ENCODE measurements at places on chromosomes 1 and 21.

- DNase-seq: no peak
These were observed 59.0 kb upstream of the IKBKE start for GRCh38 chr1:206411321-206411720.

GRCh38 chr1:6357243-6357936 is 36.2 kb downstream of the ACOT7 start:
- no peak for DNase-seq

- no peak for DNase-seq
These were observed 13.5 kb downstream of the ADAMTSL4 start for GRCh38 chr1:150562446-150563339.

GRCh38 chr1:49197081-49197480 is 420.4 kb upstream of the BEND5 start:
- DNase-seq: no peak

DNA sequence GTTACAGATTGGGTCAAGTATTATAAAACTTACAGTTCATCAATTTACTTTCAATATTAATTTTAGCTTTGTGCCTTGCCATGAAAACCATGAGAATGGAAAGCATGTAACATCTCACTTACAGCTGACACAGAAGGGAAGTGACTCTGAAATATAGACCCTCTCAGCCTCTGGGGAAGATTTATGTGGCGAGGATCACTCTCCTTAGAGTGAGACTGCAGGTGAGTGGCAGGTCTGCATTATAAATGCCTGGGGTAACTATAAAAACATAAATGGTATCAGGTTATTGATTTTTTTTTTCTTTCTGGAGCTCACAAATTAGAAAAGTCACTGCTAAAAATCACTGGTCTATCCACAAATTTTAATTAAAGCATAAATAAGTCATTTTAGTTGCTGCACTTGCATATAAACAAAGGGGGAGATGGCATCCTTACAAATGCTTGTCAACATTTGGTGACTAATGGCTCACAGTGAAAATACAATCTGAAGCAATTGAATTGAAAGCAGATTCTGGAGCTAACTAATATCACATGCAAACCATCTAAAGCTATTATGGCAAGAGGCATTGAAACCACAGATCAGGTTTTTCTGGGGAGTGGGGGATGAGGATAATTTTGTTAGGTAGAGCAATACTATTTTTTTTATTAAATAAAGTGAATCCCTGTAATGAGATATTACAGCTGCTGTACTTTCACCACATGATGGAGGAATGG is 200.9 kb downstream of the TM2D1 start:
- DNase-seq: no peak

DNA sequence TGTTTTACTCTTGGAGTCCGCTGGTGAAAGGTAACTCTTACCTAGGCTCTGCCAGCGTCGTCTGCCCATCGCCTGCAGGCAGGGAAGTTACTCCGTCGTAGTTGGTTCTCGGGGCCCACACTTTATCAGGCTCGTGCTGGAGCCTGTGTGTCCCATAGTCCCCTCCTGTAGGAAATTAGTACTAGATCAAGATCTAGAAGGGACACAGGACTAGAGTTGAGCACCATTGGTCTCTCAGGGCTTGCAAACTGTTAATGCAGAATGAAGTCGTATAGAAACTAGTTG is 940 bp downstream of the SRRM1 start:
- DNase-seq: no peak

DNA sequence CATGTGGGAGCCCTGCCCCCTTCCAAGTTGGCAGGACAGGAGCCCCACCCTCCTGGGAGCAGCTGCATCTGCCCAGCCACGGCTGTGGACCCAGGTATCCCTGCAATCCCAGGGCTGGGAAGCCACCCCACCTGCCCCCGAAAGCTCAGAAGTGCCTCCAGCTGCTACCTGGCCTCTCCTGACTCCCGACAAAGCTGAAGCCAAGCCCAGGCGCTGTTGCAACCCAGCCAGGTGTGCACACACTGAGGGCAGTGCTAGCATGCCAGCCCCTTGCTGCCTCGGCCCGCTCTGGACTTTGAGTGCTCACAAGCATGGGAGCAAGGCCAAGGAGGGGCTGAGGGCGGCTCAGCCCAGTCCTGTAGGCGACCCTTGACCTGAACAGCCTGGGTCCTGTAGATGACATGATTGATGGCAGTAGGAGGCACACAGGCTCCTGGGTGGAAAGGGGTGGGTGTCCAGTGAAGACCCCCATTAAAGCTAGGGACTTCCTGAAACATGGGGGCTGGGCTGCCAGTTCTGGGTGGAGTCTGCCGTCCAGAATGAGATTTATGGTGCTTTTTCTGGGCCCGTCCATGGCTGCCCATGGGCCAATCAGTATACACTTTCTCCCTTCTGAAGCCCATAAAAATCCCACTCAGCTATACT is 2.8 kb upstream of the SSU72 start:
- DNase-seq: no peak

DNA sequence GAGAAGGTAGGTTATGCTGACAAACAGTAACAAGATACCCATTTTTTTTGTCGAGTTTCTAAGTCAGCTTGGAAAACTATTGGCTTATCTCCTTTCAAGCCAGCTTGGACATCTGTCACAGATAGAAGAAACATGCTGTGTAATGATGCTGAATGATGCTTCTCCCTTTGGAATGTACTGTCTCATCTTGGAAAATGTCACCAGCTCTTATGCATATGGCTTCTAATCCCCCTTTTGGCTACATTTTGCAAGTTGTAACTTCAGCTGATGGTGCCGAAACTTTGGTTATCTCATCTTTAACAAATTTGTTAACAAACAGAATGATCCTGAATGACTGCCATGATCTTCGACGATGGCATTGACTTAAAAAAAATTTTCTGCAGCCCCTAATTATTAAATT is 68.8 kb upstream of the ST6GALNAC3 start:
- DNase-seq: no peak

DNA sequence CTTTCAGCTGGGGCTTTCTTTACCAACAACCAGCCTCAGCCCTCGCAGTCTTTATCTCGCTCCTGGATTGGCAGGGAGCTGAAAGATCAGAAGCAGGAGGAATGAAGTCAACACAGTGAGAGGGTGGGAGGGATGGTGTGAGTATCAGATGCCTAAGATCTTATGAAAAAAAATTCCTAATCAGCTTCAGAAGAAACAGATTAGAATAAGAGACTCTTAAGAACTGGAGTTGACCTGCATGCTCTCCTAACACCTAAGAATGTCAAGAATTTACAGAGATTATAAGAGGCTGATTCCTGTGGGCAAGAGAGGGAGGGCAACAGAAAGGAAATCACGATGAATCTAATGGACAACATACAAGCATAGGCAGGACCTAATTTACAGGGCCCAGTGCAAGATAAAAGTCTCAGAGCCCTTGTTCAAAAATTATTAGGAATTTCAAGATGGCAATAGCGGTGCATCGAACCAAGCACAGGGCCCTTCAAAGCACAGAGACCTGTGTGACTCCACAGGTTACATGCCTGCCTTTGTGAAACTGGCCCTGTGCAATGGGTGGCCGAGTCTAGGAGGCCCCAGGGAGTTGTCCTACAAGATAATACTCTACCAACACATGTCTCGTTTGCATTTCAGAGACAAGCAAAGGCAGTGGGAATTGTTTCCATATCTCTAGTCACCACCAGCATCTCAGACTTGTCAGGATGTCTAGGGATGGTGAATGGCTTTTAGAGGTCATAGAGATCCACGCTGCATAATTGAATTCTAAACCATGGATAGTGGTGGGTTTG is 65.3 kb upstream of the PPP2R5A start:
- no peak for DNase-seq

DNA sequence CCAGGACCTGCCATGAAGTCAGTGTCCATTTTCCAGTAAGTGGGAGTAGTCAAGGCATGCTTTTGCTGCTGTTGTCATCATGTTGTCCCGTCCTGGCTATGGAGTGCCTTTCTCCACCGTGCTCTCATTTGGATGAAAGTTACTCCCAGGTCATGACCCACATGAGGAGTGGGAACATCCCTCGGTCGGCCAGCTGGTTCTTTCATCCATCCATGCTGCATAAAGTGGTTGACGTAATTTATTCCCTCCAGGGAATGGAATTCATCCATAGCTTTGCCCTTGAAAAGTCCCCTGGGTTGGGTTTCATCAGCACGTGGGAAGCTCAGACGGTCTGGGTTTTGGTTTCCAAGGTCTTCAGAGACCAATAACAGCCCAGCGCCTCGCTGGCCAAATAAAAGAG is 11.6 kb downstream of the PLA2G2A start:
- DNase-seq: no peak

DNA sequence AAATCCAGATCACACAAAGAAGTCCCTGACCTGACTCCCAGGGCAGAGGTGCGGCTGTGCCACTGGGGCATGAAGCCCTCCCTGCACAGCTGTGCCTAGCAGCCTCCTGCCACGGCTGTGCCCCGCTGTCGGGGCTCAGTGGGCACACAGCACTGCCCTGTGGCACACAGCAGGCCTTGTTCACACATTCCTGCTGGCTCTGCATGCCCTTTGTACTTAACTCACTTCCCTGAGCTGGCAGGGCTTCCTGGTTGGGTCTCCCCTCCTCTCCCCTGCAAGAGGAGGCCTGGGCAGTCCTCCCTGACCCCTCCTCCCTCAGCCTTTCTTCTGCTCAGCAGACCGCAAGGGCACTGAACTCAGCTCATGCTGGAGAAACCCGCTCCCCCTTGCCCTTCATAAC is 14.8 kb downstream of the LHX4 start:
- DNase-seq: no peak

GRCh38 chr1:45134461-45134873 is 71.9 kb downstream of the ZSWIM5 start:
- no peak for DNase-seq

- DNase-seq: no peak
These were observed at the start of gene ANKRD65 for GRCh38 chr1:1421147-1421906. Gene ANKRD65 (minus strand): TSS chr1:1421276. CDS start chr1:1421005, 271 bp downstream.

DNA sequence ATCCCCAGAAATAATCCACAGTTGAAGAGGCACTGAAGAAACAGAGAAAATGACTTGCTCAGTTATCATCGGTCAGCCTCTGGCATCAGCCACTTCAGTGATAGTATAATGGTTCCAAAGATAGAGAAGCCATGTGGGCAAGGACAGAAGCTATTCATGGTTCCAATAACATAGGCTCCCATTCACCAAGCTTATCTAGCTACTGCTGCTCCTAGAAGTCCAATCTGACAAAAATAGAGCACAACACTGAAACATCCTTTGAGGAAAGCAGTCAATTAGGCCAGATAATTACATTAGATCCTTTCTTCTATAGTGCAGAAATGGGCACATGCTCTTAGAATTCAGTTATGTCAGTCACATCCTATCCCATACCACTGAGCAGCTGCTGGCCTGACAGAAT is 33.5 kb upstream of the CRB1 start:
- no peak for DNase-seq

DNA sequence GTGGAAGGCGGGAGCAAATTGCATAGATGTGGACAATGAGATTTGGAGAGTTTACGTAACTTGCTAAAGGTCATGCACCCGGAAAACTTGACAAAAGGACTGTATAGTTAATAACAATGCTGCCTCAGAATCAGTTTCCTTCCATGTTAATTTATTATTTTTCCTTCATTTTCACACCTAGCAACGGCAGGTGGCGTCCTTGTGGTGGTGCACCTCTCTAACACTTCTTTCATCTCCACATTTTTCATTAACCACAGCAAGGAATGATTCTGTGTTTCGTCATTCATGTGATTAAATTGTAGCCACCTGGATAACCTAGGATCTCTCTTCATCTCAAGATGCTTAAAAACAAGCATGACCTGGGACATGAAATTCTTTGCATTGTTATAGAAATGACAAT is 2133.0 kb downstream of the NCAM2 start:
- no peak for DNase-seq

GRCh38 chr1:234494049-234494448 is 15.1 kb upstream of the TARBP1 start:
- DNase-seq: no peak

GRCh38 chr1:154414606-154415005 is 9.5 kb downstream of the IL6R start:
- no peak for DNase-seq
